ENCODE measurements at places on chromosomes 3 and 15. TPM values are rescaled to one million over a fixed set of nuclear protein-coding genes. Genes with fewer than 3 reads are reported as not detected.

The FRMD5 gene
- 0.54 TPM for total RNA-seq

The GOLGA8Q gene
- total RNA-seq: not detected

The FGD5 gene
- 8.6 TPM for total RNA-seq

The CCR9 gene
- 2.9 TPM for total RNA-seq

The TMEM212 gene
- not detected for total RNA-seq

The ATP2B2 gene
- not detected for total RNA-seq

All from Peyer's patch (tissue), 4 donors.